Left lobe of liver (tissue), 2 donors: ENCODE measurements at places on chromosomes 7 and 10. TPM values are rescaled to one million over a fixed set of nuclear protein-coding genes. Genes with fewer than 3 reads are reported as not detected.

DNA sequence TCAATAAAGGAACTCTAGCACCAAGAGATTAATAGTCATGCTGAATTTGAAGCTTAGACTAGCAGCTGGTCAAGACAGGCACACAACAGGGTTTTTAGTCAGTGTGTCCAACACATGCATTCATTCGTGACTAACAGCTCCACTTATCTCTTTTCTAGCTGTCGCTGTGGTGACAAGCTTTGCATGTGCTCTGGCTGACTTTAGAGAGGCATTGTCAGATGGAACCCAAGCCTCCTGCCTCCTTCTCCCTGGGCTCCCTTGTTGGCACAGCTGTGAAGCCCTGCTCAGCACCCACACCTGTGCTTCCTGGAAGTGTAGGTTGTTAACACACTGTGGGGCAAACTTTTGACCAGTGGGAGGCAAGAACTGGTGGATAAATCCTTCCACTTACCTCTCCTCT lies 9.8 kb upstream of the AGK start:
- DNase-seq: no peak

- DNase-seq: no peak
Observed at GRCh38 chr7:90594751-90595317, 1.3 kb upstream of the CDK14 start.

DNA sequence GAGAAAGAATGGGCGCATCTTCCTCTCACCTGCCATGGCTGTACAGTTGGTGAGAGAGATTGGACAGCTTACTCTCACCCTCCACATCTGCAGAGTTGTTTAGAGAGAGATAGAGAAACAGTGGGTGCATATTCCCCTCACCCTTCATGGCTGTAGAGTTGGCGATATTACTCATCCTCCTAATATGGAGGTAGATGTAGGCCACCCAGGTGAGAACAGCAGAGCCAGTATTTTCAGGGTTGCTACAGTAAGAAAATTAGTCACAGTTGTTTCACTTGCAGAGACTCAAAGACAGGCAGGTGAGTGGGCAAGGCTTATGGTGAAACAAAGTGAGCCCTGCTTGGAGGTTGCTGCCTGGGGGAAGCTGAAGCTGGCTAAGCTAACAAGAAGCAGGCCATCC lies 65.0 kb upstream of the PFKP start:
- DNase-seq: no peak

DNA sequence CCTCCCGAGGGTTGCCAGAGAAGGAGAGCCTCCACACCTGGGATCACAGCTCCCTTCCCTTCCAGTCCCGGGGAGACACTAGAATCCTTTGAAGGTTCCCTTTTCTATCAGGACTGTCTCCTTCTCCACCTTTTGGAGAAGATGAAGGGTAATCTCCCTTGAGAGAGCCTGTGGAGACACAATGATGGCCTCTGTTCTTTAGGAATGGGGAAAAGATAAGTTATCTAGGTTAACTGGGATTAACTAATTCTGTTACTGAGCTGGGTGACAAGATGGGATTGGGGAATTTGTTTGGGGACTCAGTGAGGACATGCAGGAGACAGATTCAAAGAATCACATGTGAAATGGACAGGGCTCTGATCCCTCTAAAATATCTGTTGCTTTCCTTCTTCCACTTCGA lies 181.1 kb upstream of the BMPER start:
- DNase-seq: no peak

GRCh38 chr10:116043861-116044260 lies 229.1 kb downstream of the GFRA1 start:
- no peak for DNase-seq

- DNase-seq: no peak
Observed at GRCh38 chr7:143479055-143479766, 1.5 kb downstream of the TAS2R41 start.

GRCh38 chr7:158439035-158439434 lies 148.6 kb downstream of the PTPRN2 start:
- no peak for DNase-seq

- DNase-seq: no peak
Observed at GRCh38 chr7:90538405-90538804, 57.7 kb upstream of the CDK14 start.

GRCh38 chr7:37832194-37832593 lies 16.2 kb upstream of the NME8 start:
- DNase-seq: peak; percentile 46

DNA sequence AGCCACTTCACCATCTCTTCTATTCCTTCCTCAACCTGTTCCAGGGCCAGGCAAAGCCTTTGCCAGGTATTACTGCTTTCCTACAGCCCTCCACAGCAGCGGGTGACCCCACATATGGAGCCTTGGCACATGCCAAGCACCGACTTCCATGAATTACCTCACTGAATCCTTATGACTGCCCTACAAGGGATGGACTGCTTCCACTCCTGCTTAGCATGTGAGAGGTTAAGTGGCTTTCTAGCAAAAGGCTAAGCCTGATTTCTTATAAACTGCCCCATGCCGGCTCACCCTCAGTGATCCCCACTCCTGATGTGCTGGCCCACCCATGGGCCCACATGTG lies 44.0 kb upstream of the PDLIM1 start:
- DNase-seq: no peak

- no peak for DNase-seq
Observed at GRCh38 chr7:53001221-53001620, 34.2 kb upstream of the POM121L12 start.

DNA sequence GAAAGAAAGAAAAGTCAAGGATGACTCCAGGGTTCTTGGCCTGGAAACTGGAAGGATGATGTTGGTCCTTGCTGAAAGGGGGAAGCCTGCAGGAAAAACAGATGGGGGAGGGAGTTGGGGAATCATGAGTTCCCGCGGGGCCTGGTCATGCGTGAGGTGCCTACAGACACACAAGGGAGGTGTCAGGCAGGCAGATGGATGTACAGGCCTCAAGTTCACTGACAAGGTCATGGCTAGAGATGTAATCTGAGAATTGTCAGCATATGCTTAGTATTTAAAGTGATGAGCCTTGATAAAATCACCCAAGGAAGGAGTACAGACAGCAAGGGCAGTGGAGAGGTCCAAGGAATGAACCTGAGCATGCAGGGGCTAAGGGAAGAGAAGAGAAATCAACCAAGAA lies 46.8 kb downstream of the DLG5 start:
- no peak for DNase-seq

DNA sequence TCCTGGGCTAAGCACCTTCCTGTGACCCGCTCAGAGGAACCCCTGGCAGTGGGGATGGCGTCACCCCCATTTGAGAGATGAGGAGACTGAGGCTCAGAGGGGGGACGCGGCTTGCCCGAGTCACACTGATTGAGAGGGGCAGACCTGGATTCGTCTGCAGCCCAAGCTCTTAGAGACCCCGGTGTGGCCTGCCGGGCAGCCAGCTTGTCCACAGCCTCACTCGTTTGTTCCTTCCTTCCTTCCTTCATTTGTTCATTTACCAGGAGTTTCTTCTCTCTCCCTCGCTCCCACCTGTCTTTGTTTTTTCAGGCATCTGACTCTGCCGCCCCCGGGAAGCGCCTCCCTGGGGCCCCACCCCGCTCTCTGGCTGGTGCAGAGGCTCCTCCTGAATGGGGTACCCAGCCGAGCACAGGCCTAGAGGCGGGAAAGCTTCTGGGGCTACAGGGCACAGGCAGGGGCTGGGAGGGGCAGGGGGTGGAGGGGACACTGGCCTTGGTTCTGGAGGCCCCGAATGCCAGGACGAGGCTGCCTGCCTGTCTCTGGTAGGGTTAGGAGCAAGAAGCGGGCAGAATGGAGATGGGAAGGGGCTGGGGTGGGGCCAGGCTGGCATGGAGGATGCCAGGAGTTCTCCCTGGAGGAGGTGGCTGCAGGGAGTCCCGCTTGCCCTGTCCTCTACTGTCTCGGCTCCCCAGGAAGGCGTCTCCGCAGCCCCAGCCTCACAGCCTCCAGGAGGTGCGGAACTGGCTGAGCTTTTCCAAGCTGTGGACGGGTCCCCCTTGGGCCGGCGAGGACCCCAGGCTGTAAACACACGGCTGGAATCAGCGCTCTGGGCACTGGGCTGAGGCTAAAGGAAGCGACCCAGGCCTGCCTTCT lies 91.6 kb downstream of the UNCX start:
- no peak for DNase-seq

DNA sequence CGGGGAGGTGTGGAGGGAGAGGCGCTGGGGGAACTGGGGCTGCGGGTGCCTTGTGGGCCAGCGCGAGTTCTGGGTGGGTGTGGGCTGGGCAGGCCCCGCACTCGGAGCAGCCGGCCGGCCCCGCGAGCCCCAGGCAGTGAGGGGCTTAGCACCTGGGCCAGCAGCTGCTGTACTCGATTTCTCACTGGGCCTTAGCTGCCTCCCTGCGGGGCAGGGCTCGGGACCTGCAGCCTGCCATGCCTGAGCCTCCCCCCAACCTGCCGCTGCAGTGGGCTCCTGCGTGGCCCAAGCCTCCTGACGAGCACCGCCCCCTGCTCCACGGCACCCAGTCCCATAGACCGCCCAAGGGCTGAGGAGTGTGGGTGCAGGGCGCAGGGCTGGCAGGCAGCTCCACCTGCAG lies 116.3 kb downstream of the CFTR start:
- DNase-seq: no peak

GRCh38 chr10:68296843-68297663 lies 34.8 kb upstream of the HNRNPH3 start:
- peak; percentile 36 for DNase-seq

DNA sequence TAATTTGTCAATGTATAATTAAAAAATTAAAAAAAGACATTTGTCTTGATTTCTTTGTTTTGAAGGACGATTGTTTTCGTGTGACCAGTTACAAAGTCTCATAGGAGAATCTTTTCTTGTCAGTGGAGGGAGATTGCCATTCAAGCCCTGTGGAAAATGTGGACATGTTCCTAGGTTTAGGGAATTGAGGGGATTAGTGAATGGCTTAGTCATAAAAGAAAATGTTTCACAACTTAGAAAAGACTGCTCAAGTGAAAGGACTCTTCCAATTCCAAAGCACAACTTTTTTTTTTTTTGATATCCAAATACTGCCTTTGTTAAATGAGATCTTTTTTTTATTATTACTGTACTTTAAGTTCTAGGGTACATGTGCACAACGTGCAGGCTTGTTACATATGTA lies 140.7 kb upstream of the HABP2 start:
- no peak for DNase-seq

DNA sequence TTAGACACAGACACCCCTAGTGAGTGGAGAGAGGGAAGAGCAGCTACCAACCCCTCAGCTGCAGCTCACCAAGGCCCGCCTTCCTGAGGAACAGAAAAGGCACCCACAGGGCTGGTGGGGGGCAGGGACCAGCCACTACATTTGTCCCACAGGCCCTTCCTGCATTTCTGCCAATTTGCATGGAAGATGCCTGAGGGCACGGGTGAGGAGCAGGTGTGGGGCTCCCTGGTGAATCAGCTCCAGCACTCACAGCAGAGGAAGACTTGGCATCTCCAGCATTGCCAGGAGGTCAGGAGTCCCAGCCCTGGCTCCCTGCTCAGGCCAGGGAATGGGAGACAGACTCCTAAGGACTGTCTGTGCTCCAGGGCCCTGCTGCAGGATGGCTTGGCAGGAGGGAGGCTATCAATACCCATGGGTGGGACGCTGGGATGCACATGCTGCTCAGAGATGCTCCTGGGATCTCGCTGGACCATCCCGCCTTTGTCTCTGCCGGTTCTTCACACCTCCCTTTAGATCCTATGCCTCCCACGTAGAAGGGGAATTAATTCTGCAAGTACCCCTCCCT lies 109.7 kb downstream of the SLIT1 start:
- no peak for DNase-seq

Gene SLC18A3
- total RNA-seq: not detected

Gene HSPB1
- total RNA-seq: 72.4 TPM

Gene NEUROD6
- not detected for total RNA-seq

Gene ARHGEF35
- total RNA-seq: 7.2 TPM

Gene GPR146
- total RNA-seq: 28.1 TPM

Gene LFNG
- 1.2 TPM for total RNA-seq
